Glomerular endothelial cell (primary cell): ENCODE measurements at places on chromosomes 7 and 10.

GRCh38 chr7:26592011-26592410 lies 272.4 kb downstream of the SKAP2 start:
- no peak for DNase-seq

DNA sequence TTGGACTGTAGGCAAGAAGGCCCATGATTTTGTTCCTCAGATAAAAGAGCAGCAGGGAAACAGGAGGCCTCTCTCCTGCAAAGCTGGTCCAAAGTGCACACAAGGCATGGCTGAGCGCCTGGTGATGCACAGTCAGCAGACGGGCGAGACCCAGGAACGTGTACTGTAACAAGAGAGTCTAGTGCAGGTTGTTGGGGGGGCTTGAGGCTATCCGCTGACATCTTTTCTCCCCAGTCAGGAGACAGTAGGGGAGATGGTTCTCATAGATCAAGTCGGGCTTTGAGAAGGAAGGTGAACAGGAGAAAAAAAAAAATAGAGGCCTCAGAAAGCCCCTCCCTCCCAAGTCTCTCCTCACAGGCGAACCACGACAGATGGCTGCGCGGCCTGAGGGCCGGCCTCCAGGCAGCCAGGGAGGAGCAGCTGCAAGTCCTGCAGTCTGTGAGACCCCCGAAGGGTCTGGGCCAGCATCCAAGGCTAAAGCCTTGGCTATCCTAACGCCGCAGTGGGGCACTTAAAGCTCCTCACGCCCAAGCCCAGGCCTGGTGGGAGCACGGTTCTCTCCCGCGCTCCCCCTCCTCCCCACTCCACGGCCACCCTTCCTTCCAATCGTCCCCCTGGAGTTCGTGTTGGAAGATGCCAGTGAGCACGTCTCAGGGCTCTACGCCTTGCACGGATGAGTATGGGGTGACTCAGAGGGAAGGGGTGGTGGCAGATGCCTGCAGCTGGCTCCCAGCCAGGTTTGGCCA lies 68.3 kb downstream of the PRKAG2 start:
- no peak for DNase-seq

DNA sequence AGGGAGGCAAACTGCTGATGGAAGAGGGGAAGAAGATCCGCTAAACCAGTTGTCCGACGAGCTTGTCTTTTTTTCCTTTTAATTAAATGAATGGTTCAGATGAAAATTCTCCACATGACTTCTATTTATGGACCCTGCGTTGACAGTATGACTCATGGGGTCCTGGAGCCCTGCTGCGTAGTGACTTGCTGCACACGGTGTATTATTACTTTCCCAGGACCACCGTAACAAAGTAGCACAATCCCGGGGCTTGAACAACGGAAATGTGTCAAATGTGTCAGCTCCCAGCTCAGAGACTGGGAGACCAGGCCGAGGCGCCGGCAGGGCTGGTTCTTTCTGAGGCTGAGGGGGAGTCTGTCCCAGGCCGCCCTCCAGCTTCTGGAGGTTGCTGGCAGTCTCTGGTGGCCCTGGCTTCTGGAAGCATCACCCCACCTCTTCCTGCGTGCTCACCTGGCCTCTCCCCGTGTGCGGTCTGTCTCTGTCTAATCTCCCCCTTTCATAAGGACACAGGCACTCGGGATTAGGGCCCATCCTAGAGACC lies 33.8 kb upstream of the MNX1 start:
- DNase-seq = no peak

DNA sequence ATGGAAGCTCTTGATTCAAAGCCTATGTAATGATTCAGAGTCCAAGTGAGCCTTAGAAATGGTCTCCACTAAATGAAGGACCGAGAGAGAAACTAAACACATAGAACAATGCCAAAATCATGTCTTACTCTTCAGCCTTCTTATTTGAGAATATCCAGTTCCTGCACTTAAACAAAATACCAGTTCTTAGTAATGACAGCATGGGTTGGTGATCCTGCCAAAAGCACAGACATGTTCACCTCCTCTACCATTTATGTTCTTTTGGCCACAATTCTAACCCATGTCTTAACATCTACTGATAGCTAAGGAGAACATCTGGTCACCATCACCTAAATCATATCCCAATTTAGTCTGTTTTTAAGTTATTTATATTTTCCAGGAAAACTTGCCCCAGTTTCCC lies 239.6 kb upstream of the PTN start:
- DNase-seq = no peak

- peak; percentile 25 for DNase-seq
Observed at GRCh38 chr7:36670585-36671431, 53.5 kb downstream of the AOAH start.

DNA sequence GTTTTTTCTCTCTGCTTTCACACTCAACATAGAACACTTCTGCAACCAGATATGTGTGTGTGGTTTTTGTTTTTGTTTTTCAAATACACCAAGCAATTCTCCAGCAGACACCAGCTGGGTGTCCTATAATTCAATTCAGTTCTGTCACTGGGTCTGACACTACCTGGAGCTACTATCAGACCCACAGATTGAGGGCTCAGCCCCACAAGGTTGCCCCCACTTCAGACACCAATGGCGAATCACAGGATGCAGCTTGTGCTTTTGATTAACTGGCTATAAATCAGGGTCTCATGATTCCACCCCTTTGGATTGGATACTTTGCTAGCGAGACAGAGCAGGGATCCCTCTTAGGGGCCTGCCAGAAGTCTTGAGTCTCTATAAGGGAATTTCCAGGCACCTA lies 462.2 kb upstream of the NRP1 start:
- no peak for DNase-seq

- no peak for DNase-seq
Observed at GRCh38 chr10:44968091-44968490, 8.5 kb downstream of the RASSF4 start.

GRCh38 chr10:71132321-71132810 lies 80.0 kb upstream of the UNC5B start:
- DNase-seq = no peak

DNA sequence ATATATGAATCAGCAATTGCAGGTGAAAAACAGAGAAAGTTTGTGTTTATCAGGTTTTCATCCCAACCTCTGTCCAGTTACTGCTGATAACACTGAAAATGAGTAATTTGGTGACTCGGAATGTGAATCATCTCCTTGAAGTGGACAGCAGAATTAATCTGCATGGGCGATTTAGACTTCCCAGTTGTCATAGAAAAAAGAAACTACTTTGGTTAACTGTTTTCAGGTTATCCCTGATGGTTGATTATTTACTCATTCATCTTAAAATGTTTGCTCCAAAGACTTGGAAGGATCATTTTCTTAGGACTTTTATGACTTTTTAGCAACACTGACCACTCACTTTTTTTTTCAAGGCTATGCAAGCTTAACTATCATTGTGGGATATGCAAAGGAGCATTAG lies 504.1 kb upstream of the ANKRD30A start:
- DNase-seq = no peak
